ENCODE measurements at places on chromosomes 7 and 10. TPM values are rescaled to one million over a fixed set of nuclear protein-coding genes. Genes with fewer than 3 reads are reported as not detected.

DNA sequence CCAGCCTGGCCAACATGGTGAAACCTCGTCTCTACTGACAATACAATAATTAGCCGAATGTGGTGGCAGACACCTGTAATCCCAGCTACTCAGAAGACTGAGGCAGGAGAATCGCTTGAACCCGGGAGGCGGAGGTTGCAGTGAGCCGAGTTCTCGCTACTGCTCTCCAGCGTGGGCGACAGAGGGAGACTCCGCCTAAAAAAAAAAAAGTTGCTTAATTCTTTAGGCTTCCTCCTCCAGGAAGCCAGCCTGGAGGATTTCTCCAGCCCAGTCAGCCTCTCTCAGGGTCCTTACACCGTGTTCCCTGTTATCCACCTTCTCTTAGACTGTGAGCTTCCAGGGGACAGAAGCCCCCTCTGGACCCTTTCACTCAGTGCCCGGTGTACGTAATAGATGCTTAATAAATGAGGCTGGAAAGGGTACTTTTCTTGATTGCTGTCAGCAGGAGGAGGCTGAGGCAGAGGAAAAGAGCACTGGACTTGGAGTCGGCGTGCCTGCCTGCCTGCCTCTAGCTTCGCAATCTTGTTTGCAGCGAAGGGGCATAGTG is 16.4 kb upstream of the NODAL start:
- DNase-seq, result no peak

- no peak for DNase-seq
Measured at GRCh38 chr10:84406561-84406960, 78.2 kb downstream of the CCSER2 start.

- DNase-seq, result no peak
Measured at GRCh38 chr7:37040330-37040729, 316.0 kb upstream of the AOAH start.

DNA sequence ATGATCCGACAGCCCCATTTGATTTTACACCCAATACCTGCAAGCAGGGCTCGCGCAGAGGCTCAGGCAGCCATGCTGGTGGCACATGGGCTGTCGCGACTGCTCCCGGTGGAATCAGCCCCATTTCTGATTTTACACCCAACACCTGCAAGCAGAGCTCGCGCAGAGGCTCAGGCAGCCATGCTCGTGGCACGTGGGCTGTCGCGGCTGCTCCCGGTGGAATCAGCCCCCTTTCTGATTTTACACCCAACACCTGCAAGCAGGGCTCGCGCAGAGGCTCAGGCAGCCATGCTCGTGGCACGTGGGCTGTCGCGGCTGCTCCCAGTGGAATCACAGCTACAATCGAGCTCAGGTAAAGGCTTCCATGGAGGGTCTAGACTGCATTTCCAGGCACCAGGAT is 244.1 kb downstream of the PTPRN2 start:
- no peak for DNase-seq

Gene AKR1D1
- 0.14 TPM for total RNA-seq

Gene TTYH3
- 178 TPM for total RNA-seq
